ENCODE measurements at places on chromosomes 1 and 21.

GRCh38 chr21:45874716-45875415, 106.7 kb upstream of the COL6A1 start:
- DNase-seq, result no peak

- DNase-seq, result no peak
These were observed 13.1 kb downstream of the ZNF326 start for GRCh38 chr1:90007979-90008404.

- no peak for DNase-seq
These were observed 12.6 kb upstream of the POU2F1 start for GRCh38 chr1:167207940-167208623.

DNA sequence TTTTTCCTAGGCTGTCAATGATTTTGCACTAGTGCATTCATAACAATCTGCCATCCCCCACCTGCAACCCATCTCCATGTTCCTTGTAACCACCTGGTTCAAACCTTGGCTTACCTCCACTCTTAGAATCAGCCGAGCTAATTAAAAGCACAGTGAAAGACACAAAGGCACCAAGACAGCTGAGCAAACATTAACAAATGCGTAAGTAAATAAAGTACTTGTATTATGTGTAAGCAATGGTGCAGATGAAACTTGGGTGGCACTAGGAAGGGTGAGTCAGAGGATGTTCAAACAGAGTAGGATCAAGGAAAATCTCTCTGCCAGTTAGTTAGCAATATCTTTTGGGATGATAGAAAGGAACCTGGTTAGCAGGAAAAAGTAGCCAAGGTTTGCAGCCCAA, 5.1 kb upstream of the FOXJ3 start:
- DNase-seq, result peak; percentile 96

- DNase-seq, result no peak
These were observed 67.7 kb downstream of the PCP4 start for GRCh38 chr21:39934895-39935294.

DNA sequence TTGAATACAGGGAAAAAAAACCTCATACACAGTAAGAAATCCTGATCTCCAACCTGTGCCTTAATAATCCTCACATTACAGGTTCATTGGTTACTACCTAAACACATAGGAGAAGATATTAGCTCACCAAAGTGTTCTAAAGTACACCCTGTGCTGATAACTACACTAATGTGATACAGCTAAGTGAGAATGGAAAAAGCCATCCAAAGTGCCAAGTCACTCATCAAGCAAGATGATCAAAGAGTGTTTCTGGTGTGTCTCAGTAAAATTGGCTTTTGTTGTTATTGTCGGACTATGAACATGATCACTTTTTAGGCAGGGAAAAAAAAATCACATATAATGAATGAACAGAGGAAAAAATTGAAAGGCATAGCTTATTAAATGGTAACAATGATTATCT, 31.4 kb downstream of the EPS15 start:
- DNase-seq, result no peak

- DNase-seq, result no peak
These were observed 230.1 kb upstream of the RAB4A start for GRCh38 chr1:229040630-229041358.

GRCh38 chr1:54683453-54683852, 32.2 kb upstream of the TTC4 start:
- DNase-seq, result no peak

DNA sequence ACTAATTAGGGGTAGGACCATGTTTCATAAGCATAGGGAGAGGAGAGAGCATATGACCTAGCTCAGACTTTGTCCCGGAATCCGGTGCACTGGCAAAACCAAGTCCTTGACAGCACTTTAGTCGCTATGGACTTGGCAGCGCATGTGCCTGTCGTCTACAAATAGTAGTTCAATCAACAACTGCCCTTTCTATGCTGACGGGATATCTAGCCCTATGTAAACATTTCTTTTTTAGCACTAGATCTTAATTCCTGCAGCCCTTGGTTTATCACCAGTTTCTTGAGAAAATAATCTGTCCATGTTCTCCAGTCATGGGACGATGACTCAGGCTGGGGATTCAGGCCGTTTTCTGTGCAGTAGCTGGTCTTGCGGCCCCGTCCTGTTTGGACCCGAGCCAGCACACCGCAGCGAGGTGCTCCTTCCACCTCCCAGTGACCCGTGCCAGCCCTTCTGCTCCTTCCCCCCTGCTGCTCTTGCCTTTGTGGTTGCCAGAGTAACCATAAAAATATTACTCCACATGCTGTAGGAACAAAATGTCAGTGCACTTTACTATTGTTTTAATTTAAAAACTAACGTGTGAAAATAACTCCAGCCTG, 8.6 kb upstream of the MT1HL1 start:
- DNase-seq, result no peak

DNA sequence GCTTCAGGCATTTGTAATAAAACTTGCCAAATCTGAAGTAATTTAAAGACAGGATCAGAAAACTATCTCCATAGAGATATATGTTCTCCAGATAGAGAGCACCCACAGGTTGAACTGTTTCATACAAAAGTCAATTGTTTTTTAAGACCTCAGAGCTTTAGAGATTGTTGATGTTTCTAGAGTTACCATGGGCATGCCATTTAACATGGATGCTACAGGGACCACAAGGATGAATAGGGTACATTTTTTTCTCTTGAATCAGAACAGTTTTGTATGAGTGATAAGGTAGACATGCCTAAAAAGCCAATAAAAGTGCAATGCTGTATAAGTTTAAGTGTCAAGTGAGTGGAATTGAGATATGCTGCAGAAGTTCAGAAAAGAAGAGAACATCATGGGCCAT, 511.0 kb upstream of the CAMK1G start:
- no peak for DNase-seq

DNA sequence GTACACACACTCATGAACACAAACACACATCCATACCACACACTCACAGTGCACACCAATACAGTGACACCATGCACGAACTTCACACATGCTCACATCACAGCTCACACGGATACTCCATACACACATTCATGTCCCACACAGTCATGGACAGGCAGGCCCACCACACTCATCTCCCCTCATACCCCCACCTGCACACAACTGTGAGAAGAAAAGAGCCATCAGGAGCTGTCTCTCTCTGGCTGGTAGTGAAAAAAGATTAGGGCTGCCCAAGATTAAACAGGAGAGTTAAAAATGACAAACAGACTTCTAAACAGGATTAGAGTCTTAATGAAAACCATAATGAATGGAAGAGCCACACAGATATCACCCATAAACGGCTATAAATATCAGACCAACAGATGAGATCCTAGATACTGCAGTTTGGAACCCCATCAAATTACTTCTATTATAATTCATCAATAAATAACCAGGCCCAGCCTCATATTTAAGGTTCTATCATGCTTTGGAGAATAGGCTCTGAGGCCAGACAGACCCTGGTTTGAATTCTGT, 122.3 kb downstream of the PLXNA2 start:
- DNase-seq, result no peak

DNA sequence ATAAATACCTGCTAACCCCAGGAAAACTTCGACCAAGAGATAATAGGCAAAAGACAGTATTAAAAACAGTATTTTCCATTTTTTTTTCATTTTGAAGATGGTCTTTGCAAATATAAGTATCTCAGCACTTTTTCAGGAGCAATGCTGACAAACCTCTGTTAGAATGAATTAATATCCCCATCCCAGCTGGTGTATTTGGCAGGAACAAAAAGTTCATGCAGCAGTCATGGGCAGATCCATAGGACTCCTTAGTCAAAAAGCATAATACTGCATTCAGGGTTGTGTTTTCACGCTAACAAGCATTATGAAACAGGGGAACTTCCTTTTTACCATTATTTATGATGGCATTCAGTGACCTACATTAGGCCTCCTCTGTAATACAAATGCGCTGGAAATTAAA, 344.0 kb downstream of the ST6GALNAC3 start:
- DNase-seq, result no peak

DNA sequence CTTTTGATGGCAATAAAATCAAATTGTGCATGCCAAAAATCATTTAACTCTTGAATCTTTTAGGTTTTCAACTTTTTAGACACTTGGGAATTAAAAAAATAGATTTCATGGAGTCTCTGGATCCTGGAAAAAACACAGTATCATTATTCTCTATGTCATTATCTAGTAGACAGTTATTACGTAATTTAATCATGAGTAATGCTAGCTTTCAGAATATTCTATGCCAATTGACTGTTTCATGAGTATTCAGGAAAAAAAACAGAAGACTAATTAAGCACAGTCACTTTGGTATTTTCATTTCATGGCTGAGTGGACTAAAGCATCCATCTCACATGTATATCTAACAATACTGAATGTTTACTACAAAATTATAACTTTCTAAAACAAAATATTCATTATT, 44.0 kb downstream of the ODF2L start:
- no peak for DNase-seq

- DNase-seq, result no peak
These were observed 176.9 kb upstream of the HMGB4 start for GRCh38 chr1:33687000-33687399.

GRCh38 chr1:41919764-41920397, 1.2 kb upstream of the HIVEP3 start:
- DNase-seq, result peak; percentile 10

- no peak for DNase-seq
These were observed 237.6 kb downstream of the PTPRC start for GRCh38 chr1:198876371-198876871.

- DNase-seq, result no peak
These were observed 66.2 kb downstream of the SLC45A1 start for GRCh38 chr1:8384088-8384487.

GRCh38 chr1:63463248-63463647, 59.8 kb downstream of the ITGB3BP start:
- DNase-seq, result no peak

- no peak for DNase-seq
These were observed 85.3 kb upstream of the SERBP1 start for GRCh38 chr1:67515324-67516080.

DNA sequence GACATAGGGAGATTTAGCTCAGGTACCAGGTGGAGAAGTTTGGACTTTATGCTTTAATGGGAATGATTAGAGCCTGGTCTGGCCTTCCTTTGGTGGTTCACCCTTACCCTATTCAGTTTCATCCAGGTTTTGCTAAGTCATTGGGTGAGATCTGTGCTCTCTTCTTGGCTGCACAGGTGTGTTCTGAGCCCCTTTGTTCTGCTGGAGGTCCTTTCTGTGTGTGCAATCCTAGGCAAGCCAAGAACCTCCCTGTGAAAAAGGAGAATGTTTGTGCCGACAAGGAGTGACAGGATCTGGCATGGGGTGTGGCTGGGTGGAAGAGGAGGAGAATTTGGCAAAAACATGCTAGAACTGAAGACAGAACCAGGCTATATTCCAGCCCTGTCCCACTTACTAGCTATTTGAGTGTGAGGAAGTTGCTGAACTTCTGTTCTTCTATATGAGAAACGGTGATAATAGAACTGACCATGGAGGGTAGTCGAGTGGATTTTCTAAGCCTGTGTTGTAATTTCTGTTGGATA, 4.6 kb downstream of the GSTM5 start:
- no peak for DNase-seq

GRCh38 chr1:171267391-171267790, 19.1 kb downstream of the FMO1 start:
- no peak for DNase-seq

- DNase-seq, result no peak
These were observed 392.6 kb upstream of the VAMP3 start for GRCh38 chr1:7378346-7379130.

DNA sequence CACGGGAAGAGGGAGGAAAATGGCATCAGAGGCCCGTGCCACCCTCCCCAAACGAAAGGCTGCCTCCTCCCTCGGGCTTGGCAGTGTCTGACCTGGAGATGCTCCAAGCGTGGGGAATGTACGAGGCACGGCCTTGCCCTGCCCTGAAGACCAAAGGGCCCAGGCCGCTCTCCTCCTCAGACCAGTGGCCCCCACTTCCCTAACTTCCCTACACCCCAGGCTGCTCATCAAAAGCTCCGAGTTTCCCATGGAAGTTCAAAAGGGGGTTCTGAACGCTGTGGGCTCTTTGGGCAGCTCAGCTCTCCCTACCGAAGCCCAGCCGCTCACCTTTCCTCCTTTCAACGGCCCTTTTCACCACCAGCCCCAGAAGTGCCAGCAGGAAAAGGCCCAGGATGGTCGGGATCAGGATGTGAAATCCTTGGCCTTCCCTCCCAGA, 11.8 kb downstream of the FCMR start:
- no peak for DNase-seq

DNA sequence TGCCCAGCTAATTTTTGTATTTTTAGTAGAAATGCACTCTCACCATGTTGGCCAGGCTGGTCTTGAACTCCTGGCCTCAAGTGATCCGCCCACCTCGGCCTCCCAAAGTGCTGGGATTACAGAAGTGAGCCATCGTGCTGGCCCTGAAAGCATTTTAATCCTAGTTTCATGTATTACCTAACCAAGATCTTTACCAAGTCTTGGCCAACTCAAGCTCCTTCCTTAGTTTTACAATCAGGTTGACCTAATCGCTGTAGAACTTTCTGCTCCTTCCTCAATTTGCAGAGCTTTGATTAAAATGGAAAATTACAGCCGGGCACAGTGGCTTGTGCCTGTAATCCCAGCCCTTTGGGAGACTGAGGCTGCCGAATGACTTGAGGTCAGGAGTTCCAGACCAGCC, 3.2 kb upstream of the TMEM63A start:
- no peak for DNase-seq

- DNase-seq, result no peak
These were observed 38.3 kb downstream of the ZC3H11B start for GRCh38 chr1:219574484-219575087.

GRCh38 chr1:229886636-229887035, 180.4 kb upstream of the GALNT2 start:
- no peak for DNase-seq

GRCh38 chr21:17440969-17441368, 71.9 kb upstream of the CXADR start:
- DNase-seq, result no peak

- DNase-seq, result no peak
These were observed 16.2 kb upstream of the CR1L start for GRCh38 chr1:207628776-207629175.

DNA sequence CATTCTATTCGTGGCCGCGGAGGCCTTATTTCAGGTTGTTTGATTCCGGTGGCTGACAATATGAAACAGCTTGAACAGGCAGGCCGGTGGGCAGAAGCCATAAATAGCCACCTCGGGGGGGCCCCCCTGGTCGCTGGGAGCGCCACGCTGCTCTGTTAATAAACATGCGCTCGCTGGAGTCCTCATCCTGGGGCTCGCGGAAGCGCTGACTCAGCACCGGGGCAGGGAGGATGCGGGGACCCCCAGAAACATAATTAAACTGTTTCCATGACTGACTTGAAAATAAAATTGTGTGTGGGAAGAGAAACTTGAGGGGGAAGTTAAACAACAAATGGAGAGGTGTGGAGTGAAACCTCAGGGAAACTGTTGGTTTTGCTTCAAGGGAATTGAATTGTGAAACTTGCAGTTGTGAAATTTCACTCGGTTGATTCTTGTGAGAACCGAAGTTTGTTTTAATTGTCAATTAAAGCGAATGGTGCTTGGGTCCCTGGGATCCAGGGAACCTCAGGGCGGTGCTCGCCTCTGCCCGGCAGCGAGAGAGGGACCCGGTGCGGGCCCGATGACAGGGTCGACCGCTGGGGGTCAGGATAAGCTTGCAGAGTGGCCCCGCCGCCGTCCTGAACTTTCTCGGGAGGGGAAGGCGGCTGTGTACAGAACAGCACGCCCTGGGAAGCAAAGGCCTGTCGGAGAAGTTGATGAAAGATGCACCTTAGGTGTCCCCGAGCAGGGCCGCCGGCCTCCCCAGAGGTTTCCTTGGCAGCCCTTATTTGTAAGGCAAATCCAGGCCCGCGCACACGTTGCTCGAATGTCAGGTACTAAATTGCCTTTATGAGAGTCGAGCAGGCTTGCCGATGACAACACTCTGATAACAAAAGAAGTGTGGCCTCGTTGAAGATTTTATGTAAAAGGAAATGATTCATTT, 176.9 kb upstream of the LMO4 start:
- no peak for DNase-seq

GRCh38 chr1:33094971-33095604, 14.1 kb downstream of the AZIN2 start:
- DNase-seq, result no peak
